ENCODE measurements at places on chromosomes 3 and 15.

DNA sequence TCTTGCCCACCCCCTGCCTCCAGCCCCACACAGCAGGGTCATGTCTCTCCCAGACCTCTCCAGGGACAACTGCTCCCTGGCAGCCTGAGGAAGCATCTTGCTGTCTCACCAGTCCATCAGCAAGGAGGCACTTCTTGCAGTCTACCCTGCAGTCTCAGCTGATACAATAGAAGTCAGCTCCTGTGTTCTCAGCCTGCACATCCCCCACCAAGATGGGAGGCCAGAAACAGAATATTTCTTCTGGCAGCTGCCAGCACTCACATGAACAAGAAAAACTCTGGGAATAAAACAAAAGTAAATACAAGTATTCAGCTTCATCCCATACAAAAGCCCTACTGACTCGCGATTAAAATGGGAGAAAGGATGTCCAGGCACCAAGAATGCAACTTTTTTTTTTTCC, 457.4 kb upstream of the PROK2 start:
- no peak for DNase-seq

DNA sequence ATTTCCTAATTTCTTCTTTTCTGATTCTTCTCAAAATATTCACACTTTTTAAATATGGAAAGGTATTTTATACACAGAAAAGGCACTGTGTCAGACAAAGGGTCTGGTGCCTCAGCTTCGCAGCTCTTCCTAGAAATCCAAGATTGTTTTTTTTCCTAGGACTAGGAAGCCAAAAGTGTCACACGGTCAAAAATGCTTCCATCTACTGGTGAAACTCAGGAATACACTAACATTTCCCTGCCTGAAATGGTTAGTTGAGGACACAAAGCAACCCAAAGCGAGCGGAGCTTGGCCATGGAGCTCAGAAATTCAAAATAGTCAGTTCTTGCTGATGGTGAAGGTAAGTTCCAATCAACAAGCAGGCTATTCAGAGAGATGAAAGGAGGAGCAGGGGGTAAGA, 426.5 kb upstream of the RASGRP1 start:
- DNase-seq = no peak

DNA sequence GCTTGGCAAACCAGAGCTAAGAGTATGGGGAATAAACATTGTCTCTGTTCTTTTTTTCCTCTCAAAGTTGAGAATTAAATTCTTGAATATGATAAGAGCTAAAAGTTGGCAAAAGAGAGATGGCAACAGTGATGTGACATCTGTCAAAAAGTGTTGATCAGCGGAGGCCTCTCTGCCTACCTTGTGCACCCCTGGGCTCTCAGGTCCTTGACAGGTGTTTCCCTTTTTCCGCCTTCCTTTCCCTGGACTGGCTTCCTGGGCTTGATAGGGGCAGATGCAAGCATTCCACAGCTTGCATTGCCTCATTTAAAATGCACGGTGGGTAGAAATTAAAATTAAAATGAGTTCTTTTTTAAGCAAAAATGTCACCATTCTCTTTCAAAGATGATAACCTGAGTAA, 84.2 kb downstream of the NSUN3 start:
- DNase-seq = no peak

GRCh38 chr3:196166741-196167140, 44.5 kb downstream of the ZDHHC19 start:
- DNase-seq = no peak

DNA sequence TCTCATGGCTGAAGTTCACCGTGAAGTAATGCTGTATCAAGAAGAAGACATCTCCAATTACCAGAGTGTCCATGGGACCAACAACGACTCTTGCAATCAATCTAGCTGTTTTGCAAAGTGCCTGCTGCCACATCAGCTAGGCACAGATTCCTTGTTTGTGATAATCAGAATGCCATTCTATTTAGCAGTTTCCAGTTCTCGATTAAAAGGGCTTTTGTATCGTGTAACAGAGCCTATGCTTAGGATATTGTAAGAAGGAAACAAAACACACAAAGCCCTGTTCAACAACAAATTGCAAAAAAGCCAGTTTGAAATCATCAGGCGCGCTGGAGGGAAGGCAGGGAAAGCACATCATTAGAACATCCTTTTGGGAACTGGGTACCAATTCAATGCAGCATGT, 26.1 kb downstream of the RASGRF1 start:
- DNase-seq = no peak

DNA sequence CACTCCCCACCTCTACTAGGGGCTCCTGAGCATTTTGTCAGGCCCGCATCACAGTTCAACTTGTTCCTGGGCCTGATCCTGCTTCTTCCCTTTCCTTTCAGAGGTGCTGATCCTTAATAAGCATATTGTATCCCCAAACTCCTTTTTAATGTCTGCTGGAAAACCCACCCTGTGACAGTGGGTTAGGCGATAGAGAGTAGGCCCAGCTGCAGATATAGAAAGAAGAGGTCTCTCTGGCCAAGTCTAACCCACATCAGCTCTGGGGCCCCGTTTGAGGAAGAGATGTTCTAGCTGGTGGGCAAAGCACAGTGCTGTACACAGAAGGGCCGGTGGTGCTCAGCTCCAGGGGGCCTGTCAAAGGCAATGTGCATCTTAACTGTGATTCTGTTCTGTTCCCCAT, 34.3 kb upstream of the ST6GAL1 start:
- DNase-seq = no peak

DNA sequence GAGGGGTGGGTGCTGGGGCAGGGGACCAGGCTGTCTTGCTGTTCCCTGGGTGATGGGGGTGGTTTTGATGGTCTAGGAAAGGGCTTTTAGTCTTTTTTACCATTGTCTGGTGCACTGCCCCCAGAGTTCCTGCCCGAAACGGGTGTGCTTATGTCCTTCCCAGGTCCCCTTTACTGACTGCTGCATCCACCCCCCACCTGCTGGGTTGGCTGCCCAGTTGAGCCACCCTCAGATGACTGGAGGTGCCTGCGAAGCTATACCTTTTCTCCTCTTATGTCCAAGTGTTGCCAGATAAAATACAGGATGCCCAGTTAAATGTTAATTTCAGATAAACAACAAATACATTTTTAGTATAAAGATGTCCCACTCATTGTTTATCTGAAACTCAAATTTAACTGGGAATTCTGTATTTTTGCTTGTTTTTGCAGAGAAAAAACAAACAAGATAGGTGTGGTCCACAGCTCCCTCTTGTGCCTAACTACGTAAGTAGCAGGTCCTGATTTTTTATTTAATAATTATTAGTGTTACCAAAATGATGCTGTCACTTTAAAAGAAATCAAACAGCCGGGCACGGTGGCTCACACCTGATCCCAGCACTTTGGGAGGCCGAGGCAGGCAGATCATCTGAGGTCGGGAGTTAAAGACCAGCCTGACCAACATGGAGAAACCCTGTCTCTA, 6.1 kb upstream of the RPP14 start:
- no peak for DNase-seq

- DNase-seq = no peak
These were observed 38.8 kb upstream of the PCSK6 start for GRCh38 chr15:101528108-101528916.

DNA sequence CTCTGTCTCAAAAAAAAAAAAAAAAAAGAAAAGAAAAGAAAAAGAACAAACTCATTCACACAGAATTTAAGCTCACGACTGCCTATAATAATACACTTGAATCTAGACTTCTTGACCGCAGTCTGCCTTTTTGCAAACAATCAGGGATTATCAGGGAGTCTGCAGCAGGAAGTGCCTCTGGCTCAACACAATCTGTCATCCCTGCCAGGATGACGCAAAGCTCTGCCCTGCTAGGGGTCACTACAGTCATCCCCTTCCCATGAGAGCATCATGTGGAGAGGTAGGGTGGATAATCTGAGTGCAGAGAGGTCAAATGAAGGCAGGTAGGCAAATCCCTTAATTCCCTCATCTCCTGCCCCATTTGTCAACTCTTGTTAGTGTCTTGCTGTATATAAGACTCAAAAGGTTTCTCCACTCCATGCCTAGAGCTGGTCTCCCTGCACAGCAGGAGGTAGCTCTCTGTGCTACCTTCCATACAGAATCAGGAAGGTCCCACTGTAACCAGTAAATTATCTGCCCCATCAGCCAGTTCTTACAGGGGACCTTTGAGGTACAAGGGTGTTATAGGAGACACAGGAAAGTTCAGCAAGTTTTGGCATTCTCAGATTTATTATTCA, 4.2 kb downstream of the UBAP1L start:
- DNase-seq = no peak

DNA sequence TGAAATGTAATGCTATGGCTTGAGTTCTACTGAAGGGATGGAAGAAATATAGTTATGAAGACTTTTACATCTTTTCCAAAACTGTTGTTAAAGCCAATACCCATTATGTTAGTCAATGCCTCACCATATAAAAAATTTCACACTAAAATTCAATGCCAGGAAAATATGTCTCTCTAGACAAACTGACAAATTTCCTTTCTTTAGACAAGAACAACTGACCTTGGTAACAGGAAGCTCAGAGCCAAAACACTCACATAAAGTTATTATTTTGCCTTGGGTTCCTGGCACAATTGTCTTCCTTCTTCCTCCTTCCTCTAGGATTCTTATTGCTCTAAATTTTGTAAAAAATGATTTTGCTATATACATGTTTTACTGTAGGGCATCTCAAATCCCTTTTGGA, 26.7 kb downstream of the INTS14 start:
- DNase-seq = no peak

DNA sequence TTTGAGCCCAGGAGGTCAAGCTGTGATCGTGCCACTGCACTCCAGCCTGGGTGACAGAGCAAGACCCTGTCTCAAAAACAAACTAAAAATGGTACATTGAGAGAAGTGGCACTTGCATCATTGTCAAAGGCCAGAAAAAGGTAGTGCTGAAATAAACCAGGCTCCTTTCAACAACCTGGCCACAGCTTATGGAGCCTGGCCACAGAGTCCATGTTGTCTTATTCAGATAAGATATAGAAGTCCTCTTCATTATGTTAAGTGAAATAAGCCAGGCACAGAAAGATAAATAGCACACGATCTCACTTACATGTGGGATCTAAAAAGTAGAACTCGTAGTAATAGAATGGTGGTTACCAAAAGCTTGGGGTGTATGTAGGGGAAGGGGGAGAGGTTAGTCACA, 34.8 kb downstream of the EMC4 start:
- DNase-seq = no peak

DNA sequence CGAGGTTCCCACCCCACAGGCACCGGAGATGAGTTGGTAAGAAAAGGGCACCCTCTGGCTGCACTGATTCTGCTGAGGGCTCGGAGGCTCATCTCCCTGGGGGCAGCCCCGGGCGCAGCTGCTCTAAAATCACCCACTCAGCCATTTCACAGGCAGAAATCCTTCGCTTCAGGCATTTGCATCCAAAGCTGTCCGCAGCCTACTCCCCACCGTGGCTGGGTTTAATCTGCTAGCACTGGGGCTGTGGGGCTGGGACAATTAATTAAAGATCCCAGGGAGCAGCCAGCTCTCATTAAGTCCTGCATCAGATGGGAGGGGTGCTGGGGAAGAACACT, 104.3 kb upstream of the PRR20G start:
- no peak for DNase-seq

- no peak for DNase-seq
These were observed 123.9 kb downstream of the ZMAT3 start for GRCh38 chr3:178947738-178948137.

DNA sequence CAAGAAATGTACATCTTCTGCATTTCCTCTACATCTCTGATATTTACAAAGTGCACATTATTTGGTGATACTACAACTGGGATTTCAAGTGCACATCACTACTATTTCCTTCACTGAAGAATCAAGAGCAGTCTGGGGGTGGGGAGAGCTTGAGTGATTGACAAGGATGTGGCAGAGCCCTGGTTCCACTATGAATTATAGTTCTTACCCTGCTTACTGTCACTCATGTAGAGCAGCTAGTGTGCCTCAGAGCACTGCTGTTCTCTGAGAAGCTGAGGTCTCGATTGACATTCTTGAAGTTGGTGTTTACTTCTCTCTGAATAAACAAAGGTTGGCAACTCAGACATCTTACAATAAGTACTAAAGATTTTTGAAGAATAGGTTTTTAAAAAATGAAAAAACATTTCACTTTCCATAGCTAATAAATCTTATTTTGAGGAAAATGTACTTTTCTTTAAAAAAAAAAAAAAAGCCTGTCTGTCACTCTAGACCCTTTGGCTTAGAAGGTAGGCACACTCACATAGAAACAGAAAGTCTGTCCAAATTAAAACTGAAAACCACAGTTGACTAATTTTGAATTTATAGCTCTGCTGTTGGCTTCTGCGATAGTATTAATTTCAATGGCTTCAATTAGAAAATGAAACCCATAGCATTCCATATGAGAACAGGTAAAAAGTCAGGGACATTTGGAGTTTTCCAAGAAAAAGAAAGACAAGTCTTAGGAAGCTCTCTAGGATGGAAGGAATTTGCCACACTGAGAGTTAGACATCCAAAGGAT, 5.6 kb downstream of the GREM1 start:
- no peak for DNase-seq

DNA sequence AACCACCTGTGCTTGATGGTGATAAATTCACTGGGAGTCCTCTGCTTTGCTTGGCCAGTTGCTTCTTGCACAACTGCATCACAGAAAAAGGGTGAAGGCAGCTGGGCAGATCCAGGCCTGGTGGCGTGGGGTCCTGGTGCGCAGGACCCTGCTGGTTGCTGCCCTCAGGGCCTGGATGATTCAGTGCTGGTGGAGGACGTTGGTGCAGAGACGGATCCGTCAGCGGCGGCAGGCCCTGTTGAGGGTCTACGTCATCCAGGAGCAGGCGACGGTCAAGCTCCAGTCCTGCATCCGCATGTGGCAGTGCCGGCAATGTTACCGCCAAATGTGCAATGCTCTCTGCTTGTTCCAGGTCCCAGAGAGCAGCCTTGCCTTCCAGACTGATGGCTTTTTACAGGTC, 31.1 kb upstream of the IQCF2 start:
- DNase-seq = no peak

GRCh38 chr3:48607519-48607918, 1.9 kb downstream of the UQCRC1 start:
- DNase-seq = no peak

DNA sequence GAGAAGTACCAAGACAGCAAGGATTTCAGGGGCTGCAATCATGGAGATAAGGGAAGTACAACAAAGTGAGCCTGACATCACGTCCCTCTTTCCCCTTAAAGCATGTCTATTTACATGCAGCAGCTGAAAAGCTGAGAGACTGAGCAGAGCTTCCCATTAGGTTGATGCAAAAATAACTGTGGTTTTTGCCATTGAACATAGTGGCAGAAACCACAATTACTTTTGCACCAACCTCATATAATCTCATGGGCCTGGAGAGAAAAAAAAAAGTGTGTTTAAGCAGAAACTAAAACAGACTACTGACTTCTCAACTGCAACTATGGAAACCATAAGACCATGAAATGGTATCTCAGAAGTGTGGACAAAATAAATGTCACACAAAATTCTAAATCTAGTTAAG, 48.3 kb downstream of the CCDC12 start:
- DNase-seq = no peak

DNA sequence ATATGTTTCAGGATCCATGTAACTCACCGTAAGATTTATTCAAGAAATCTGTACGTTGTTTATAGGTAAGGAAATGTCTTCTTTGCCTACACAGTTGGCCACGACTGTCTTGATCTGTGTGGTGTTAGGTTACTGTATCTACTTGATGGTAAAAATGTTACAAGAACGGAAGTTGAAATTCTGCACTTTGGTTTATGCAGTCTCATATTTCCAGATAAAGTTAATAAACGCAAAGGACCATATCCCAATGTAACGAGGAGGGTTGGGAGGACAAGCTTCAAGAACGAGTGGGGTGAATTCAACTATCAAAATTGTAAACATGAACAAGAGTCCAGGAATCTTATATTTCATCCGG, 1.0 kb downstream of the USF3 start:
- no peak for DNase-seq

Measured in activated CD4-positive, CD25-positive, alpha-beta regulatory T cell treated with anti-CD3 and anti-CD28 coated beads, Interleukin-2, amount 50 U/mL, for 72 hours (primary cell).